ENCODE measurements at places on chromosomes 5 and 9. TPM values are rescaled to one million over a fixed set of nuclear protein-coding genes. Genes with fewer than 3 reads are reported as not detected.
A peak's percentile ranks its signal among the peaks of the same experiment; 100 is the strongest.

CCL27 gene
- total RNA-seq: 0.68 TPM

DNA sequence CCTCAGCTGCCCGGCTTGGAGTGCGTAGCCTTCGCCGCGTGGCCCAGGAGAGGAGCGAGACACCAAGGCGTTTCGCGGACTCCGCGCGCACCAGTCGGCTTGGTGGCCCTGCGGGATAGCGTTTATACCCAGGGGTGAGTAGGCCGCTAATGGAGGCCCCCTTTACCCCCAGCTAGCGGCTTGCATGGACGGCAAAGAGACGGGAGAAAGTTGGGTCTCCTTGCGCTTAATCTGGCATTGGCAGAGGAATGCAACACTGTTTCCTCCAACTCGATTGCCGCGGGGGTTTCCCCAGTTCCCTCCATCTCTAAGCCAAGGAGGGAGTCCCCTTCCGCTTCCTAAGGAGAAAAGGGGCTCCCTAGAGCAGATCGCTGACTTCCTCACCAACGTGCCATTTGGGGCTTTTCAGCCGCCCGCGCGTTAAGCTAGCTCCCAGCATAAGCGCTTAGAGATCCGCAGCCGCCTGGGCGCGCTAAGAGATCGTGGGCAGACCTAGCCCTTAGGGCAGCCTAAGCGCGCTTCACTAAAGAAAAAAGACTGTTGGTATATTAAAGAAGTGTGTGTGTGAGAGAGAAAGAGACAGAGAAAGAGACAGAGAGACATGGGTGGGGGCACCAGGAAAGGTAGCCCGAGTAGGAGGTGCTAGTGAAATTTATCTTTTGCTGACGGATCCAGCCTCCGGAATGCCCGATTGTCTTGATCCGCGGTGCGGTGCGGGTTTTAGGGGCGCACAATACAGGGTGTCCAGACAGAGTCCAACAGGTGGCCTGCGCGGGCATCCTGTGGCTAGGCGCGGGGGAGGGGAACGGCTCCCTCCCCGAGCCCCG lies 597.9 kb upstream of the SGCD start:
- no peak for DNase-seq

MED22 gene
- 31.2 TPM for total RNA-seq

GRCh38 chr9:72524820-72525540 lies 3.6 kb downstream of the TMC1 start:
- peak; percentile 70 for DNase-seq

GRCh38 chr9:114216081-114216480 lies 60.7 kb downstream of the COL27A1 start:
- peak; percentile 72 for DNase-seq

DNA sequence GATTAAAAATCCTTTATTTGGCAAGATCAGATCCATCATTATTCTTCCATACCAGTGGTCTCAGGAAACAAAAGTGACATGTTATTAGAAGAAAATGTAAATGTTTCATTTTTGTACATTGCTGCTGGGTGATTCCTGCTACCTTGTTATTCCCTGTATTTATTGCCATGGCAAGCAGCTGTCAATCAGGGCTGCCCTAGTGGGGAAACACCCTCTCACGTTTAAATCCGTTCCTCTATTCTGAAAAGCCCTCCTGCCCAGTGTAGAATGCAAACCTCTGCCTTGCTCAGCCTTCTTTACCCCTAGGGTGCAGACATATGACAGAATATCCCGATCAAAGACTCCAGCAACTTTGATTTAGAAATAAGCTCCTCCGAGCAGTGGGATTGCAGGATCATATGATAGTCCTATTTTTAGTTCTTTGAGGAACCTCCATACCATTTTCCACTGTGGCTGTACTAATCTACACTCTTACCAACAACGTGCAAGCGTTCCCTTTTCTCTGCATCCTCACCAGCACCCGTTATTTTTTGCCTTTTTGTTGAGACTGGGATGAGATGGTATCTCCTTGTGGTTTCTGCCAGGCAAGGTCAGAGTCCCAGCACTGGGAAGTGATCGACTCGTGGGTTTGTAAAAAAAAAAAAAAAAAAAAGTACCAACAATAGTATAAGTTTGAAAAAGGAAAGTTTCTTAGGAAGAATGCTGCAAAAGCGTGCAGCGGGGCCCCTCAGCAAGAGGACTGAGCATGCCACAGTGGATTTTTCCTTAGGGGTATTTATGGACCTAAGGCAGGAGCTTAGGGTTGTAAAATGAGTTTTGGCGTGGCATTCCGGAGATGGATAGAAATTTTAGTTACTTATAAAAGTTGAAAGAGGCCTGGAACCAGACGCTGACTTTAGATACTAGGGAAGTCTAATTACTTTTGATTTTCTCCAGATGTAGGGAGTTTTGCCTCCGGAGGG lies 66.7 kb downstream of the HRH2 start:
- peak; percentile 12 for DNase-seq

DNA sequence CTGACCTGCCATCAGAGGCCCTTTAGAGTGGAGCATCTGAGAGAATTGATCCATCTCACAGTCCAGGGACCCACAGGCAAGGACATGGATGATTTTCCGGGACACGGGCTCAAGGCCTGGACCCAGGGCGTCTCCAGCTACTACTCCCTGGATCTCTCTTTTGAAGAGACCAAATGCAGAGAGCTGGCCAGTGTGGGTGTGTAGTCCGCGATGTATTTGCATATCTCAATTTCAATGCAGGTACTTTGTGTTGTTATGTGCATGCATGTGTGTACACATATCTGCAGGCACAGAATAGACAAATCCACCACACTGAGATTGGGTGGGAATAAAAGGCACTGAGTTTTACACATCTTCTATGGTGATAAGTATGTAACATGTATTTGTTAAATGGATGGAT lies 30.8 kb upstream of the ASTN2 start:
- DNase-seq: no peak

RMRP gene
- 3,373 TPM for total RNA-seq

DNA sequence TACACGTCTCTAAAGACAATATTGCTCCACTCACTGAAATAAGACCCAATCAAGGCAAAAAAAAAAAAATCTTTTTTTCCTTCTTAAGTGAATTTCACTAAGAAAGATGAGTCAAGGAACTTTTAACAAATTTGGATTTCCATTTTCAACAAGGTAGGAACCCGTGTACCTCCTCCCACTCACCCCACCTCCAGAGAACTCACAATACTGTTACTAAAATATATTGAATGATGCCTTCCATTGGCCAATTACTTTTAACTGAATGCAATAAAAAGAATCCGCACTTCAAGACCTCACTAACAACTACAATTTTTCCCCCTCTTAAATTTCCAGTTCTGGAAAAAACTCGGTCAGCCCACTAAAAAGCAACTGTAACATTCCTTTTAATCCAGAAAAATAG lies 50.7 kb downstream of the FBXW11 start:
- DNase-seq: no peak

ZDHHC12 gene
- total RNA-seq: 26.3 TPM

DNA sequence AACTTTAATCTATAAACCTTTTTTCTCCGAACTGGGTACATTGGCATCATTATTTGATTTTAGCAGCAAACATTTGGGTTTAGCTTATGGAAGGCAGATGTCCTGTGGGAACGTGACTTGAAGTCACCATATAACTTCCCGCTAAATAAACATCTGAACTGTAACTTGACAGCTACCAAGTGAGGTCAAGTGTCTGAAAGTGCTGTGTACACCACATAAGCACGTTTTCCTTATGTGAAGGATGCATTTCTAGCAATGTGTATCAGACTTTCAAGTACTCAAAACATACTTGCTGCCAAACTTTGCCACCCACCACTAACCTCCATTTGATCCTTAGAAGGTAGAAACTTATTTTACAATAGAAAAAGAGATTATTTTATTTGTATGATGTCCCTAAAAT lies 35.7 kb downstream of the SLC1A3 start:
- DNase-seq: no peak

DMGDH gene
- 3.8 TPM for total RNA-seq

LRRC70 gene
- 5.9 TPM for total RNA-seq

PTPDC1 gene
- total RNA-seq: 11.5 TPM

DNA sequence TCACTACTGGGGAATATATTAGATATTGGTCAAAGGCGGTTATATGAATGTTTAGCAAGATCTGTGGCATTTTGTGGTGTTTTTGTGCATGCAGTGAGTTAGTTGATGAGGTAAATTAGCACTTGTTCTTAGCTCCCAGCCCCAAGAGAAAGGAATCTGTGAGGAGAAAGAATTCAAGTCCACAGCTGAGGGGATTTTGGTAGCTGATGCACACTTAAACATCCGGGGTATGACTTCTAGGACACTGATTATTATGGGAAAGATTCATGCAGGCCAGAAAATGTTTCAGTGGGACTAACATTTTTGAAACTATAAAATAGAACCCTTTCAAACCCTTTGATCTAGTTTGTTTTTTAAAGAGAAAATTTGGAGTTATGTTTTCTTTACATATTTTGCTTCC lies 118.2 kb upstream of the RPS23 start:
- no peak for DNase-seq

Measured in ureter (tissue), 1 donor.